T-helper 1 cell (primary cell): ENCODE measurements at places on chromosomes 1 and 21.

DNA sequence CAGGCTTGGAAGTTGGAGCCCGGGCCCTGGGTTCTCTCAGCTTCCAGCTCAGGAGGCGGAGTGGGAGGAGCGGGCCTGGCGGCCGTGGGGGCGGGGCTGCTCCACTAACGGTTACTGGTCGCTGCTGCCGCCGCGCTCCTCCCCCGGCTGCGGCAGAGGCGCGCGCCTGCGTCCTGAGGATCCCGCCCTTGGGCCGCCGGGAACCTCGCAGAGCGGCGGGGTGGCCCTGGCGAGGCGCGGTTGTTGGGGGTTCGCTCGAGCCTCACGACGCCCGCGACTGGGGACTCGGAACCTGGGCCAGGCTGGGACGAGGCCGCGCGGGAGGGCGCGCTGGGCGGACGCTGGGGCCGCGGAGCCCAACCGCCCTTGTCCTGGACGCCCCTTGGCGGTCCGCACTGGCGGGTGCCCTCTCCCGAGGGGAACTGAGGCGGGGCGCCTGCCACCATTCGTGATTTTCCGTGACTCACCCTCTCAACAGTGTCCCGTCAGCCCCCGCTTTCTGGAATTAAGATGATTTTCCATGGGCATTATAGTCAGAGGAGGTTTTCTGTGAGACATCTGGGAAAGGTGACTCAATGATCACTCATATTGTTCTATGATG is 34.1 kb downstream of the OR2G3 start:
- no peak for DNase-seq

DNA sequence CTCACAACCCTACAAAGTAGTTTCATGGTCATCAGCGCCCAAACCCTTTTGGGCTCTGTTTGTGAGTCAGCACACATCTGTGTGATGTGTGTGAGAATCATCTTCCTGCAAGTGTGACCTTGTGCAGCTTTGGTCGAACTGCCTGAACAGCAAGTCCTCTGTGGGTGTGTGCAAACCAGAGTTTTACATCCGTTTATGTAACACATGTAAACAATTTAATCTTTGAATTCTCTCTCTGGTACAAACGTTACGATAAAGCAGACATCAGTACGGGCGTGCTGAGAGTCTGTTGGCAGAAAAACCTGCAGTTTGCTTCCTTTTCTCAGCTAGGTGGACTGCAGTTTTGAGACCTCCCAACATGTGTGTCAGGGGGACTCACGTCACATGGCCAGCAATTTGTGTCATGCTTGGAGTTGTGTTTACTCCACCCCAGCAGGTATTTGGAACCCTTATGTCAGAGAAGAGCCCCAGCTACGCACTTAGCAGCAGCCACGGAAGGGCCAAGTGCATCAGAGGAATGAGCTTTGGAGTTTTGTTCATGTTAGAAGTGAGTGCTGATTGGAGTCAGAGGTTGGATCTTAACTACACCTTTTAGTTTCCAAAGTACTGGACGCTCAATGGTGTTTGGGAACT is 230.8 kb downstream of the PAPPA2 start:
- DNase-seq = no peak

DNA sequence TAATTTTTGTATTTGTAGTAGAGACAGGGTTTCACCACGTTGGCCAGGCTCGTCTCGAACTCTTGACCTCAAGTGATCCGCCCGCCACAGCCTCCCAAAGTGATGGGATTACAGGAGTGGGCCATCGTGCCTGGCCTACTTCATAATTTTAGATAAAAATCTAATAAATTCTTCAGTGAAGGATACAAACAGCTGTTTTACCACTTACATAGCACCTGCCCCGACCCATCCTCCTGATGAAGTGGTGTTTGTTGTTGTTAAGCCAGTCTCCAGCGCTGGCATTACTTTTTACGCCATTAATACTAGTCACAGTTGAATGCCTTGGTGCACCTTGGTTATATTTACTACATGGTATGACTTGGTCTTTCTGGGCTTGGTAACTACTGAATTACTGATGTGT is 12.3 kb upstream of the RAP1GAP start:
- DNase-seq = no peak

DNA sequence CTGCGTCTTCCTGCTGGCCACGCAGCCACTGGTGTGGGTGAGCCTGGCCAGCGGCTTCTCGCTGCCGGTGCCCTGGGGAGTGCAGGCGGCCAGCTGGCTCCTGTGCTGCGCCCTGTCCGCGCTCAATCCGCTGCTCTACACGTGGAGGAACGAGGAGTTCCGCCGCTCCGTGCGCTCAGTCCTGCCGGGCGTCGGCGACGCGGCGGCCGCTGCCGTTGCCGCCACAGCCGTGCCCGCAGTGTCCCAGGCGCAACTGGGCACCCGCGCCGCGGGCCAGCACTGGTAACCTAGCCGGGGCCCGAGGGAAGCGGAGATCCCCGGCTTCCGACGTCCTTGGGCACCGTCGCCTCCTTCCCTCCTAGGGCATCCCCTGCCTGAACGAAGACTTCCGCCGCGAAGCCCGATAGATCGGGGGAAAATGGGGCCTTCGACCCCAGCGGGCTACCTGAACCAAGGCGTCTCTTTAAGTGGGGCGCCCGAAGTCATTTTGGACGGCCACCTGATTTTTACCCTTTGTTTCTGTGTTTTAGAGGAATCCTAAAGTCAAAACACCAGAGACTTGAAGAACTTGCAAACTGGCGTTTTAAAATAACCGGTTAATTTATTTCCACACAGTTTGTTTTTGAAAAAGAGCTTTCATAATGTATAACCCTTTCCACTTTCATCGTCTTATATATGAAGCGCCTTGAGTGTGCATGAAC is 2.0 kb downstream of the GPR88 start:
- no peak for DNase-seq

DNA sequence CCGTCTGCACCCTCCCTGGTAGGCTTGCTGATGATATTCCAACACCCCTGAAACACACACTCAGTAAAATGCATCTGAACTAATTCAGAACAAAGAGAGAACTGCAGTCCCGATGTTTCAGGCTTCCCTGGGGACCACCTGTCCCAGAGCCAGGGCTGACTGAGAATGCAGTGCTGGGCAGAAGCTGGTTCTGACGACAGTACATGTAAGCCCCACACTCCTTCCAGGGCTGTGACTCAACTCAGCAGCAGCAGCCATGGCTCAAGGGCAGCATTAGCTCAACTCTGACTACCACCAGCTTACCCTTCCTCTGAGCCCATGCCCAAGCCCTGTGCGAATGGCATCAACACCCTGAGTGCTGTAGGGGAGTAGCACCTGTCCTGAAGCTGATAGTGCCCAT is 56.4 kb upstream of the SIPA1L2 start:
- DNase-seq = no peak

DNA sequence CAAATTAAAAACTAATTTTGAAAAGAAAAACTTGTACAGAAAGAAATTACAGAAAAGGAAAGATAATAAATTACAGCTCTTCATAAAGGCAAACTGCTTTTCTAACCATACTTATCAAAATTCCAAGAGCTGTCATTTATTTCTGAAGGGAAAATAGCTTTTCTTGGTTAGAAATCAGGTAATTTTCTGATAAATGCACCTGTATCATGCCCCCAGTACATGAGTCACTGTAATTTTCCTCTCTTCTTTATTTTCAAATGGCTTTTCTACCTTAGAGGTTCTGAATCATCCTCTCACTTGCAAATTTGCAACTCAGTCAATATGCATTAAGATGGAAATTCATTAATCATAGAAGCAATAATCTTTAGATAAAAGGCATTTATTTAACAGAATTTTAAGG is 100.1 kb downstream of the SLC35F3 start:
- no peak for DNase-seq

DNA sequence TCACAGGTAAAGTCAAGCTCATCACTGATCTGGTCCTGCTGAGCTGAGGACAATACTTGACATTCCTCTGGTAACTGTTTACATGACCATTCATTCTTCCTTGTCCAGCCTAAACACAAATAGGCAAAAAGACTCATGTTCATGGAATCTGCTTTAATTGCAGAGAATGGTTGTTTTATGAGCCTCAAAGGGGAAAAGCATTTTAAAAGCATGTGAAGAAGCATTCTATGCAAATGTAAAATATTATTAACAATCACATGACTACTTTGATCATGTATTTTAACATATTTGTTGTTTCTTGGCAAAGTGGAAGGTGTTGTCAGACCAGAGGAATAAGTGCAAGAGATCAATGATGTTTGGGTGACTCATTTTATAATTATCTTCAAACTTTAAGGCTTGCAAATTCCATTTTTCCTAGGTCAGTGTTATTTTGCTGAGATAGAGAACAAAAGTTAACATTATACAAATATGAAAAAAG is 133.7 kb downstream of the RUNX1 start:
- no peak for DNase-seq

DNA sequence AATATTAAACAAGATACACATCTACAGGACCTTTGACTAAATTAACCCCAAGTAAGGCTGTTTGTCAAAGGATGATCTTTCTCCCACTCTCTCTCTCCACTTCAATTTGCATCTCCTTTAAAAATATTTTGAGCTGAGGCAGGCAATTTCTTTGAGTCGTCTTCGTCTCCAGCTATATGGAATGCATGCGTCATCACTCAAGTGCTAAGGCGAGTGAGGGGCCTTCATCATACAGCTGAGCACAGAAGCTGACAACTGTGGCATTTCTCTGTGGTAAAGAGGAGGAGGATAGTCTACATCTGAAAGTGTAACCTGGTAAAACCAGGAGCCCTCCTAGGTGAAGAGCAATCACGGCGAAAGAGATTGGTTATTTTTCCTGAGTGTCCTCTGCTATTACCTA is 7.6 kb downstream of the EPHX4 start:
- no peak for DNase-seq

DNA sequence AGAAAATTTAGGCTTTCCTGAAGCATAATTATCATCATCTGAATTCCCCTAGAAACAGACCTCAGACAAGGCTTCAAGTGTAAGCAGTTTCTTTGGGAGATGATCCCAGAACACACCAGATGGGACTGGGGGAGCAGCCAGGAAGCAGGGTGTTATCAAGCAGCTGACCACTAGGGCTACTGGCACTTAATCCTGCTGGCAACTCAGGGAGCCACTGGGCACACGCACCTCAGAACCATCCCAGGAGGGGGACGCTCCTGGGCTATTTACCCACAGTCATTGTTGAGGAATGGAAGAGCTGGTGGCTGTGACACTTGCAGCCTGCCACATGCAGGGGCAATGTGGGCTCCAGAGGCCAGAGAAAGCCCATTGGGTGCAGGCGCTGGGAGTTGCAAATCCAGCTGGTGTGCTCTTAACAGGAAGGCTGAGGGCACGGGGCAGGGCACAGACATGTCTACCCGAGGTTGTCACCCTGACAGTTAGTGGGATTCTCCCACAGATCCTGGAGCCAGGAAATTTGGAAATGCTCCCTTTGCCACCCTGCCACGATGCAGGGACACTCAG is 15.1 kb upstream of the IL22RA1 start:
- no peak for DNase-seq

GRCh38 chr1:14842361-14842760 is 243.9 kb downstream of the KAZN start:
- no peak for DNase-seq

DNA sequence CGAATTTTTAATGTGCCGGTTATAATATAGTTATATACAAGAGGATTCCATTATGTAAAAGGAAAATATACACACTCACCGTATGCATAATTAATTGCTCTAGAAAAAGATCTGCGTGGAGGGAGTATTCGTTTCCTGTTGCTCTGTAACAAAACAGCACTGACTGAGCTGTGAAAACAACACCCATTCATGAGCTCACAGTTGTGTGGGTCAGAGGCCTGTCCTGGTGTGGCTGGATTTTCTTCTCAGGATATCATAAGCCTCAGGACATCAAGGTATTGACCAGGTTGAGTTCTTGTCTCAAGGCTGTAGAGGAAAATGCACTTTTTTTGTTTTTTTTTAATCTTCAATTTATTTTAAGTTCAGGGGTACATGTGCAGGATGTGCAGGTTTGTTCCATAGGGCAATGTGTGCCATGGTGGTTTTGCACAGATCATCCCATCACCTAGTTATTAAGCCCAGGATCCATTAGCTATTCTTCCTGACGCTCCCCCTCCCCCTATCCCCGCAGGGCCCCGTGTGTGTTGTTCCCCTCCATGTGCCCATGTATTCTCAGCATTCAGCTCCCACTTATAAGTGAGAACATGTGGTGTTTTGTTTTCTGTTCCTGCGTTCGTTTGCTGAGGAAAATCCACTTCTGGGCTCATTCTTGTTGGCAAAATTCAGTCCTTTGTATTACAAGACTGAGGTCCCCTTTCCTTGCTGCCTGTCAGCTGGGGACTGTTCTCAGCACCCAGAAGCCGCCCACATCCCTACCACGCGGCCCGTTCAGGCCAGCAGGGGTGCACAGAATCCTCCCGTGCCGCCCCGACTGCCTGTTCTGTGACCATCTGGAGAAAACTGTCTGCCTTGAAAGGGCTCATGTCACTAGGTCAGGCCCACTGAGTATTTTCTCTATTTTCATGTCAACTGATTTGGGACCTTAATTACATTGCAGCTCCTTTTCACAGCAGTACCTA is 87.4 kb upstream of the ERRFI1 start:
- DNase-seq = no peak

- no peak for DNase-seq
These were observed 291.1 kb downstream of the PTPRU start for GRCh38 chr1:29527314-29528004.

DNA sequence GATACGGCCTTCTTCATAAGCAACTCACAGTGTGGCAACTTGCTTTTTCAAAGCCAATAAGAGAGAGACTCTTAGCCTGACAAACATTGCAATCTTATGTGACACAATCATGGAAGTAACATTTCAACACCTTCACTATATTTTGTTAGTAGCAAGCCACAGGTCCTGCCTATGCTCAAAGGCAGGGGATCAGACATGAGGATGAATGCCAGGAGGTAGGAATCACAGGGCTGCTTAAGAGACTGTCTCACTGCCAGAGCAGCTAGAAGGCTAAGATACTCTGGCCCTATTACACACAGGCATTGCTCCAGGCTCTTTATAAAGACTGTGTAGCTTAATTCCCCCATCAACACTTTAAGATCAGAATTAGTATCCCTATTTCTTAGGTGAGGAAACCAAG is 236.2 kb upstream of the KAZN start:
- no peak for DNase-seq

DNA sequence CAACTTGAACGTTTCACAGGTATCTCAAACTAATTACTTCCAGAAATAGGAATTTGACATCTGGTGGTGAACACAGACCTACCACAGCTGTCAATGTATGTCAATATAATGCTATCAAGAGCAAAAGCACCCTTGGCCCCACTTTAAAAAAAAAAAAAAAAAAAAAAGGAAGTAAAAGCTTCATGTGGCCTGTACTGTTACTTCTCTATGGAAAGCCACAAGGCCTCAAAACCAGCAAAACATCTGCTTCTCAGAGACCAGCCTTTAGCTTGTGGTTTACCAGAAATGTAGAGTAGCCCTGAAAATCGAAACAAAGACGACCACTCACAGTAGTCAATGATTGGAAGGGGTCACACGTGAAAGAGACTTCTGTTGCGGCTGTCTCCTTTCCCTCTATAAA is 109.6 kb downstream of the SLC45A1 start:
- DNase-seq = no peak

- no peak for DNase-seq
These were observed 8.3 kb upstream of the TNFRSF9 start for GRCh38 chr1:7948960-7949359.
